NCI-H446 (cell line): ENCODE measurements at places on chromosomes 6 and 20.

DNA sequence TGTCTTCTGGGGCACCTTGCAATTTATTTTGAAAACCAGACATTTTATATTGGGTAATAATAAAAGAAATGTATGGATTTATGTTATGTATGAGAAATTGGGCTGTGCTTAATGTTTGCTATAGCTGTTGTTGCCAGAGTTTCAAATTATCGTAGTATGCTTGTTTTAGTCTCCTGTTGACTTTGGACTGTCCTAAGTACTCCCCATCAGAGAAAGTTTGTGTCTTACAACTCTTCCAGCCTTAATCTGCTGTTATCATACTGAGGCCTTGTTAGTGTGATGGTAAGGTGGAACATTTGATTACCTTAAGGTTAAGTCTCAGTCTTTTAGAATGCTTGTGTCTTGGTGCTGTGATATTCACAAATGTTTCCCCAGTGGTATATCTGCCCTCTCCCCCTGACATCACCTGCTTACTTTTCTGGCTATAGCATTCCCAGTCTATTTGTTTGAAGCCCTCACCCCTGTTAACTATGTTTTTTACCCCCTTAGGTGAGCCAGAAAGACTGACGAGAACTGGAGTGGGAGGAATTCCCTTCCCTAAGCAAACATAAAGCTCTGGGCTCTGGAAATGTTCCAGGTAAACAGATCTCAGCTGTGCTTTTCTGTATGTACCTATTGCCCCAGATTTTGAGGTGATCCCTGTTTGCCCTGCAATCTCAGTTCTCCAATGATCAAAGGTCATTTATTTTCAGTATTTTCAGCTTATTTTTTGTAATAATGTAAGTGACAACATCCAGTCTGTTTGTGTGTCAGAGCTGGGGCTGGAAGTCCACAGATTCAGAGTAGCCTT, 581.1 kb upstream of the CITED2 start:
- no peak for DNase-seq

- DNase-seq = peak; percentile 29
Observed at GRCh38 chr6:107235511-107235910, 120.2 kb upstream of the BEND3 start.

GRCh38 chr6:150271501-150272263, 97.1 kb upstream of the IYD start:
- DNase-seq = no peak

GRCh38 chr6:138162111-138162954, 594 bp downstream of the ARFGEF3 start:
- DNase-seq = peak; percentile 6

DNA sequence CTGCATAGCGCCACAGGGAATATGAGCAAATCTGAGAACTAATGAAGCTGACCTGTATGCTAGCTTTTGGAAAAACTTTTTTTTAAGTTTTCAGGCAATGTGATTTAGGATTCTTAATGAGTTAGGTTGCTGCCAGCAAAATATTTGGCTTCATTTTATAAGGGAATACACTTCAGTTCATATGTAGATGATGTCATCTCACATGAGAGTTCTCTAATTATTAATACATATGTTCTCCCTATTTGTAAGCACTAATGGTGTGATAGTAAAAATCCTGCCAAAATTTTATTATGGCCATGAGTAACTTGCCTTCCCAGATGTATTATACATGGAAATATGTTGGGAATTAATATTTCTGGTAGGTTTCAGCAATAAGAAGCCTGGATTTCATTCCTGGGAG, 573.8 kb downstream of the EPM2A start:
- DNase-seq = no peak

DNA sequence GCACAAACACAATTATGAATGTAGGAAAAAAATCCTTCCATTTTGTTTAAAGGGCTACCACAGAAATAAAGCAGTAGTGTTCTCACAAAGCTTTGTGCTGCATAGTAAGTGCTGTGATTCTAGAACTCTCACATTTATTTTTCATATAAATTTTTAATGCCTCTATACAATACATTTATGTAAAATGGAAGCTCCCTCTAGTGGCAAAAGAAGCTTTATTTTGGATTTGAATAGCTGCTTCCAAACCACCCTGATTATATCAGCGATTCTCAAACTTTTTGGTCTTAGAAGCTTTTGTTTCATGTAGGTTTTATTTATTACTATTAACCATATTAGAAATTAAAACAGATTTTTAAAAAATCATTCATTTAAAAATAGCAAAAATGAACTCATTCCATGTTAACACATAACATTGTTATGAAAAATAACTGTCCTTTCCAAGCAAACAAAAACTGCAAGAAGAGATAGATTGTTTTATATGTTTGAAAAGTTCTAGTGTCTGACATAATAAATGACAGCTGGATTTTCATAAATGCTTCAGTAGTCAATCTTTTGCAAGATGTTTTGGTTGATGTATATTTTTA, 38.4 kb downstream of the HS3ST5 start:
- no peak for DNase-seq

DNA sequence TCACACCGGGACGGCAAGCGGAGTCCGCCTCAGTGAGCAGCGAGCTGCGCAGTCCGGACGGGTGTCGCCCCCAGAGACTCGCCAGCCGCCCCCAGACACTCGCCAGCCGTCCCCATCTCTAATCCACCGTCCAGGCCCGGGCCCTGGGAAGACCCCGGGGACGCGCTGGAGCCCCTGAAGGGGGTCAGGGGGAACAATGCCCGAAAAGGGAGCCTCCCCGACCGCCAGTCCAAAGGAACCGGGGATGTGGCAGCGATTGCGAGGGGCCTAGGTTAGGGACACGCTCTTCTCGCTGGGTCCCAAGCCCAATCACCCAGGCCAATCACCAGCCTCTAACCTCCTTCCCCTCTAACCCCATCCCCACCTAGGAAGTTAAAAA, 33.1 kb downstream of the TFAP2A start:
- DNase-seq = no peak

- DNase-seq = no peak
Observed at GRCh38 chr6:63660757-63661156, 25.2 kb downstream of the PHF3 start.

DNA sequence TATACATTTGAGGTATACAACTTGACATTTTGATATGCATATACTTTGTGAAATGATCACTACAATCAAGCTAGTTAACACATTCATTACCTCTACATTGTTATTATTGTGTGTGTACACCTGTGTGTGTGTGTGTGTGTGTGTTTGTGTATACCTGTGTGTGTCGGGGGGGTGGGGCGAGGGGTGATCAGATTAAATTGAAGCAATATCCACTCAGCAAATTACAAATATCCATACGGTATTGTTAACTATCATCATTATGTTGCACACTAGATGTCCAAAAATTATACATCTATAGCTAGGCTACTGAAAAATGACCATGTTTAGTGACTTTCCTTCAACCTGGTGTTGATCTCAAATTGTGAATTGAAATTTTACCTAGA, 1.8 kb downstream of the RHAG start:
- no peak for DNase-seq

GRCh38 chr6:46816626-46817025, 23.4 kb downstream of the MEP1A start:
- DNase-seq = no peak

DNA sequence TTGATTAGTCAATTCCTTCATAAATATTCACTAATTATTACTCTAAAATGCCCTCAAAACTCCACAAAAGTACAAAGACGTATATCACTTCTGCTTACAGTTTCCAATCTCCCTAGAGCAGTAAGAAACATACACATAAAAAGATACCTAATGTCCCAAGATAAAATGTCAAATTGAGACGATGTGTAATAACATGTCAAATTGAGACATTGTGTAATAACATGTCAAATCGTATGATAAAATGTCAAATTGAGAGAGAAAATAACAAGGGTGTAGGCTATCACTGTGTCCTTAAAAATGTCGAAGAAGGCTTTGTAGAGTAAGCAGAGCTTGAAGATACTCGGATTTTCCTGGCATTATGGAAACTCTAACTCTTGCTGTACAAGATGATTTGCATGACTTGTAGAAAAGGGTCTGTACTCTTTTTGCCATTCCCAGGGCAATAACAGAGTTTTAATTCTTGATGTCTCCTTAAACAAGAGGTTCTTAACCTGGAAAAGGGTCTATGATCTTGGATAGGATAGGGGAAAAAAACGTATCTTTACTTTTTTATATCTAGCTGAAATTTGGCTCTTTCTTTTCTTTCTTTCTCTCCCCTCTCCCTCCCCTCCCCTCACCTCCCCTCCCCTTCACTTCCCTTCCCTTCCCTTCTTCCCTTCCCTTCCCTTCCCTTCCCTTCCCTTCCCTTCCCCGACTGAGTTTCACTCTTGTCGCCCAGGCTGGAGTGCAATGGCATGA, 67.7 kb upstream of the ADGRG6 start:
- DNase-seq = no peak

- no peak for DNase-seq
Observed at GRCh38 chr20:32560989-32561830, 23.9 kb downstream of the NOL4L start.

DNA sequence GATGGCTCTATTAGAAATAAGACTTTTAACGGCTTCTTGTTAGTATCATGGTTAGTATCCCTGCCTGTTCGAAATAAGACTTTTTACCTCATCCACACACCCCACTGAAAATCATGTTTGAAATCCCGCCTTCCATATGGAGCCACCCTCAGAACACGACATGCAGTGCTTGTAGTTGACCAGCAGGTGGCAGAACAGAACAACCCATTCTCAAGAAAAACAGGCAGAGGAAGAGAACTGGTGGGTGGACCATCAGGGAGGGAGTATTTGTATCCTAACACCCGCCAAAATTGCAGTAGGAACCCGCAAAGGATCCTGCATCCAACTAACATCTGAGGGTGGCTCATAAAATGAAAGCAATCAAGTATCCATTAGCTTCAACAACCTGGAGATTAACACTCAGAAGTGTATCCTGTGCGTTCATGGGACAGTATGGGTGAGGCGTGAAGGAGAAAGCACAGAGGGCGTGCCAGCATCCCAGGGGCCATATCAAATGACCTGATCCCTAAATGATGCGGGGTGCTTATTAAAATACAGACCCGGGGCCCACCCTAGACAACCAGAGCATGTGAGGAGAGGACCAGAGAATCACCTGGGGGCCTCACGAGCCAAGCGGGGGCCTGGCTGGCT, 89.6 kb upstream of the NHSL1 start:
- peak; percentile 76 for DNase-seq

DNA sequence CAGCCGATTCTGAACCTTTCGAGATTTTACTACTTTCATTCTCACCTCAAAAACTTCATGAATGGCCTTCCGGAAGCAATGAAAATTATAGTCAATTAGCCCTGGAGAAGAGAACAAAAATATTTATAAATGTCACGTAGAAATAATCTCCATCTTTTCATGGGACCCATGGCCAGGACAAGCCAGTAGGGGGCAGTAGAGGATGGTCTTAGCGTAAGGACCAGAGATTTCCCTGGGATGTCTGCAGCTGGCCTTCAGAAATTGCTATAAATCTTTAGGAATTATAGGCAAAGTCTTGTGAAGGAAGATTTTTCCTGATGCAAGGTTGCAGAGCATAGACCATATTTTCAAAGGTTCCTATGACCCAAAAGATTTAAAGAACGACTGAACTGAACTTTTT, 15.6 kb upstream of the UBE2J1 start:
- peak; percentile 49 for DNase-seq

DNA sequence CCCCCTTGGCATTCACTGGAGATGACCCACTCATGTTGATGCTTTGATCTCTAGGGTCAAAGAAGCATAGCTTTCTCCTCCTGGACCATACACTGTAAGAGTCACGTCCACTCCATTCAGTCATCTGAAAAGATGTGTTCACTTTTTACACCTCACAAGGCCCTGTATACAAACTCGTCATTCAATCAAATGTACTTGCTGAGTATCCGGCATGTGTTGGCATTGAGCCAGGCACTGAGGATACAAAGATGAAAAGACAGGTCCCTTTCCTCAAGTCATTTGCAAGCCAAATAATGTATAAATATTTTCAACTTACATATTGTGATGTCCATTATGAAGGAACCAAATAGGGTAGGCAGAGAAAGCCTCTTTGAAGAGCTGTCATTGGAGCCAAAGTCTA, 32.6 kb upstream of the CSNK2A1 start:
- DNase-seq = peak; percentile 20

GRCh38 chr20:60101891-60102281, 143.7 kb downstream of the CDH26 start:
- no peak for DNase-seq
